ENCODE measurements at places on chromosomes 4 and X.

DNA sequence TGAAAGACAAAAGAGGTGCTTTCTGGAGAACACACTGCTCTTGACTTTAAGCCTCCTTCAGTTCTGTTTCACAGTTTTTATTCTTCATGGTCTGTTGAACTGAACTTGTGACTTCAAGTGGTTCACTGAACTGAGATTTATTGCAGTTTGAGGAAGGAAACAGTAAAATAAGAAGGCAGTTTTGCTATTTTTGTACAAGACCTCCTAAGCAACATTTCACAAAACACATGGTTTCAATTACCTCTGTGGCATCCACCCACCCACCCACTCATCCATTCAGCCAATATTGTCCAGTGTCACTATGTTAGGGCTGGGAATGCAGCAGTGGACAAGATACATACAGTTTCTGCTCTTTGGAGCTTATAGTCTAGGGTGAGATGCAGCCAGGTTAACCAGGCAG lies 131.3 kb downstream of the IL1RAPL2 start:
- DNase-seq = no peak

- no peak for DNase-seq
Observed at GRCh38 chr4:115152081-115152480, 38.7 kb upstream of the NDST4 start.

DNA sequence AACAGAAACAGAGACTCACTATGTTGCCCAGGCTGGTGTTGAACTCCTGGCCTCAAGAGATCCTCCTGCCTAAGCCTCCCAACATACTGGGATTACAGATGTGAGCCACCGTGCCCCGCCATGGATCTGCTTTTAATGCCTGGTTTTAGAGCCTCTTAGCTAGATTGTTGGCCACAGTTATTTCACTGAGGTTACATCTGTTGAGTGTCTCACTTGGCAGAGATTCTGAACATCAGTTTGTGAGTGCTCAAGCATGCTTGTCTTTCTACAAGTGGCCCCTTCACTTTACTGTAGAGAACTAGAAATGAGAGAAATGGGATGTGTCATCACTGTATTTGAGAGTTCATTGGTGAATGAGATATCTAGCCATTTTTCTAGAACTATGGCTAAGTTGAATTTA lies 218.5 kb downstream of the APBB2 start:
- no peak for DNase-seq

- DNase-seq = no peak
Observed at GRCh38 chrX:70769659-70770227, 138.8 kb downstream of the TEX11 start.

- DNase-seq = no peak
Observed at GRCh38 chr4:187417721-187418120, 577.9 kb upstream of the ZFP42 start.

DNA sequence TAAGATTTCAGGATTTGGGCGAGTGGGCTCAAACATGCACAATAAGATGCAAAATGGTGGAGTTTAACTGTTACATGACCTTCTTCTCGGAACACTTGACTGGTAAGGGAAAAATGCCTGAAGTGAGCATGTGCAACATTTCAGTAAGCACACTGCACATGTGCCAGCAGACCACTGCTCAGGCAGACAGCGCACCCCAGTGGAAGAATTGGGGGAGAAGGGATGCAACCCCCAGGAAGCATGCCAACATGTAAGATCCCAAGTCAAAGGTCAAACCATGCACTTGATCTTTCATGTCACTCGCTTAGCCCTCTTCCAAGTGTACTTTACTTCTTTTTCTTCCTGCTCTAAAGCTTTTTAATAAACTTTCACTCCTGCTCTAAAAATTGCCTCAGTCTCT lies 256.3 kb downstream of the CENPC start:
- peak; percentile 10 for DNase-seq

DNA sequence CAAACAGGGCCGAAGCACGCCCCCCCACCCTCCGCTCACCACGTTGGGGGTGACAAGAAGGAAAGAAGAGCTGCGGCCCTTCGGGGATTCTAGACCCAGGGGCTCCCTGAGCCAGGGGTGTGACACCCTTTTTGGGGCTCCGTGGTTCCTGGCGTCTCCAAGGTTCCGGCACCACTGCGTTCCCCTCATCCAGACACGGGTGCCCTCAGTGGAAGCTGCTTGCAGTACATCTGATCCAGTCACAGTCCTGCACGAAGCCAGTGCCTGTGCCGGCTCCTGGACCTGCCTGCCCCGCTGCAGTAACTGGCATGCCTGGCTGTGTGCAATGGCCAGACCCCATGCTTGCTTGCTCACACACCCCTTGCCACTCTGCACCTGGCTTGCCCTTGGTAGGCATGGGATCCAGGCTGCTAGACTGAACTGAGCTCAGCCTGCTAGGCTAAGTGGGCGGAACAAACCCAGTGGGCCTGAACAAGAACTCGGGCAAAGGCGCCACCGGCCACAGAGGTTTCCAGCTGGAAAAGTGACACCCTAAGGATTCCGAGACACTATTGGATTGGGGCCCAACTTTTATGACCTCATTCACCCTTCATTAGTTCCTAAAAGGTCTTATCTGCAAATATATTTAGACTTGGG lies 420.4 kb upstream of the AGA start:
- no peak for DNase-seq

DNA sequence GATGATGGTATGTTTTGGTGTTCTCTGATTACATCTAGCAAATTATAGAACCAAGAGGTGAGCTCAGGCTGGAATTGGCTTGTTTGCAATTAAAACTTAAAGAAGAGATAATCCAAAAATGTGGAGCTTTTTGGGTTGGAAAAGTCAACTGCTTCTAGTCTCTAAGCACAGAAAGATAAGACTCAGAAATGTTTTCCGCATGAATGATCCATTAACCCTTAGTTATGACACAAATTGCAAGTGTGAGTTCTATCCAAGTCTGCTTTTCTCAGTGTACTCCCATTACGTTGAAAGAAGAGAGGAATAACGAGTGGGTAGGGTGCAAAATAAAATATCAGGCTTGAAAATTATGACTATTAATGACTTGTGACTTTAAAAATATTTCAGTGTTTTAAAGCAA lies 38.5 kb downstream of the HPGD start:
- no peak for DNase-seq

- DNase-seq = peak; percentile 12
Observed at GRCh38 chr4:6201580-6202091, 1.3 kb upstream of the JAKMIP1 start.

DNA sequence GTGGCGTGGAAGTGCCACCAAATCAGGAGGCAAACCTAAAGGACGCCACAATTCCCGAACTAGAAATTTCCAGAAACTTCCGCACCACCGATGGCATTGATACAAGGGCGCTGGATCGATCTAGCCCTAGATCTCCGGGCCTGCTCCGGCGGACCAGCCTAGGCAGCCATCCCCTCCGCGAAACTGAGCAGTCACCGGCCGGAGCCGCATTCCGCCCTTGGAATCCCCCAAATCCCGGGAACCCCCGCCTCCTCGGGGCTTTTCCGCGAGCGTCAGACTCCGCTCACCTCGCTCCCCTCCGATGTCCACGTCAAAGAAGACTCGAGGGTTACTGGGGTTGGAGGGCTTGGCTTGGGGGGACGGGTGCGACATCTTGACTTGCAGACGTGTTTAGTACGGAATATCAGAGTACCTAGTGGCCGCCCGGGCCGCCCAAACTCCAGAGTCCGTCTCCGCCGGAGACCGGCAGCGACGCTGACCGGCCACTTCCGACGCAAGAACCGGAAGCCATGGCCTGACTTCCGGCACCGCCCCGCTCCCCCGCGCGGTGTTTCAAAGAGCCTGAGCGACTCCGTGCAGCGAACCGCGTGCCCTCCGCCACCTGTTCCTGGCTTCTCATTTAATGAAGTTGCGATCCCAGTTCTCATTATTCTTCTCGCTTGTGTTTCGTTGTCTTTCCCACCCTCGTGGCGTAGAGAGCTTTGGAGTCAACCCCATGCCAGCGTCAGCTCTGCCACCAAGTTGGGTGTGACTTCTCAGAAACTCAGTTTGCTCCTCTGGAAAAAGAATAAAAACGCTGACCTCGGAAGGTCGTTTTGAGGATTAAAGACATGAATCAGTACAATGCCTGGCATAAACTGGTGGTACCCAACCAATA lies at the start of gene PPID:
Gene PPID, minus strand, starts transcription at position 480 of the 877 bp plus-strand sequence. Its CDS starts 108 bp downstream, at position 372.
- DNase-seq = peak; percentile 88

DNA sequence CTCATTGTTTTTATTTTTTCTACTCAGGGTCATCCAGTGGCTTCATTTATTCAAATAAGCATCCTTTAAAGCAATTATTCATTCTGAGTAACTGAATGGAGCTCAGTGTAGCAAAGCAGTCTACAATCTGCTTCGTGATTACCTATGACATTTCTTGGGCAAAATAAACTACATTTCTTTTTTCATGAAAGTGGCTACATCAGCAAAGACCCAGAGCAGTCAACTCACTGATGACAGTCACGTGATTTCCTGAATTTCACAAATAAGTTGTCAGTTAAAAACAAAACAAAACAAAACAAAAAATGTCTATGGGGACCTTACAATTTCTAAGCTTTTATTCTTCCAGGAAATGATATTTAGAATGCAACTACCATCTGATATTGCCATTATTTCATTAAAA lies 182.1 kb downstream of the VEGFC start:
- DNase-seq = no peak

DNA sequence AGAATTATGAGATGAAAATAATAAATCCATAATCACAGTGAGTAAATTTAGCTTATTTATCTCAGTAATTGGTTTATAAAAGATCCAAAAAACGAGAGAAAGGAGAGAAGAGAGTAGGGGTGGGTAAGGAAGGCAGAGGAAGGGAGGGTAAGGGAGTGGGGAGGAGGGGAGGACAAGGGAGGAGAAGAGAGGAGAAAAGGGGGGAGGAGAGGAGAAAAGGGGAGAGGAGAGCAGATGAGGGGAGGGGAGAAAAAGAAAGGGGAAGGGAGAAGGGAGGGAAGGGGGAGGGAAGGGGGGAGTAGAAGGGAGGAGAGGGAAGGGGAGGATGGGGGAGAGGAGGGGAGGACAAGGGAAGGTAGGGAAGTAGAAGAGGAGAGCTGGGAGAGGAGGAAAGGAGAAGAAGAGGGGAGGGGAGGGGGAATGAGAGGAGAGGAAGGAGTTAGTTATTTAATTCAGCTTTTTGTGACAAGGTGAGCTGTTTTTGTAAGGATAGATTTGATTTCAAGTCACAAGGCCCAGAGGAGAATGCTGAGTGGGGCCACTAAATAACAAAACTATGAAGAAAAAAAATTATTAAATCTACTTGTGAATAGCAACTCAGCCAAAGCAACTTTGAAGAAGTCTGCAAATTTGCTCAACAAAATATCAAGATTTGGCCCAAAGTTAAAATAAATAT lies 454.3 kb downstream of the ARAP2 start:
- no peak for DNase-seq

GRCh38 chr4:161419822-161420221 lies 744.0 kb downstream of the FSTL5 start:
- DNase-seq = peak; percentile 2

DNA sequence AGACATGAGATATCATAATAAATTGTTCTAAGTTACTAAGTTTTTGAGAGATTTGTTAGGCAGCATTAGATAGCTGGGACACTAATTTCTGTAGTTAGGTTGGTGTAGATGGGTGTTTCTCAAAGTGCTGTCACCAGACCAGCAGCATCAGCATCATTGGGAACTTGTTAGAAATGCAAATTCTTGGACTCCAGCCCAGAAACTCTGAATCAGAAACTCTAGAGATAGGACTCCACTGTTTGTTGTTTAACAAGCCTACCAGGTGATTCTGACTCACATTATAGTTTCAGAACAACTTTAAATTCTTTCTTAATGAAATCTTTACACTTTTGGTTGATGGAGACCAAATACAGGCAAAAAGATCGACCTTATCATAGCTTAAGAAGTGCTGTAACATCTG lies 173.7 kb downstream of the PABPC4L start:
- no peak for DNase-seq

DNA sequence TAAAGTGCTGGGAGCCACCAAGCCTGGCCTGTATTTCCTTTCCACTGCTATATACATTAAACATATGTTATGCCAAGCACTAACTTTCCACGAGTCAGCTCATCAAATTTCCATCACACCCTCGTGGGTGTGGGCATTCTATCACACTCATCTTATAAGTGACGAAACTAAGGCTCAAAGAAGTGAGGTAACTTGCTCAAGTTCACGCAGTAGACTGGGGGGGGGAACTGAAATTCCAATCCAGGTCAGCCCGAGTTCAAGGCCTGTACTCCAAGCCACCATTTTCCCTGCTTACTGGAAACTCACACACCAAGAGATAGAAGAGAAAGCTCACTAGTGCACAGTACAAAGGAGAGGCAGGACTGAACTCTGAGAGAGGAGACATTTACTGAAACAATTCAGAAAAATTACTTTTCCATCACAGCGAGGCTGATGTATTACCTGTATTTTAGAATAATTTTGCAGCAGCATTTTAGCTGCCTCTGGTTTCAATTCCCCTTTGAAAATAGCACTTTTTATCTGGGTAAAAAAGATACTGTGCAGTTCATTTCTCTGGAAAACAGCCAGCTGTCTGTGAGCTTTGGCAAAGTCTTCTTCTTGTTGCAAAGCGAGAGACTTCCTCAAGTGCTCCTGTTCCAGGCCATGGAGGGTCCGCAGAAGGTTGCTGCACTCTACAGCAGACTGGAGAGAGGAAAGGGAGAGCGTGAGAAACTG lies 76.8 kb downstream of the EVC2 start:
- no peak for DNase-seq
